Stimulated activated CD4-positive, alpha-beta T cell treated with anti-CD3 and anti-CD28 coated beads, TNF-alpha, amount 100 ng/mL, for 1 hour (primary cell): ENCODE measurements at places on chromosomes 4 and X.

DNA sequence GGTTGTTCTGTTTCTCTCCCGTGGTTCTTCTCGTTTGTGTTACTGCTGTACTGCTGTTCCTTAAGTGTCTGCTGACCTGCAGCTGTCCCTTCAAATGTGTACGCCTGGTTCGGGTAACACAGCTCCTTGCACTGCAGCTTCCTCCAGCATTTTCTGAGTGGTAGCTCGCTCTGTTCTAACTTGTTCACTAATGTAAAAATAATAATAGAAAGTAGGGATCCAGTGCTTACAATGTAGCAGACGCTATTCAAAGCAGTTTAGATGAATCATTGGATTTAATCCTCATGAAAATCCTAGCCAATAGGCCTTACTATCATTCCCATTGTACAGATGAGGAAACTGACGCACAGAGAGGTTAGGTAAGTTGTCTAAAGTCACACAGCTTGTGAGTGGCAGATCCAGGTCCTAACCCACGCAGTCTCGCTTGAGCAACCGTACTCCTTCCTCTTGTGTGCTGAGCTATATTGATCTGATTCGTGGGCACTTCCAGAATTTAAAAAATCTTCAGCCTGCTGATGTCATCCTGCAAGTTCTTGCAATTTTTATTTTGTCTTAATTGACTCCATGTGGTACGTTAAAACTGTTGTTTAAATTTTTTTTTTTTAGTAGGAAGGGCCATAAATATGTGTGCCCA is 448.2 kb upstream of the FAT1 start:
- no peak for DNase-seq

- no peak for DNase-seq
These were observed 14.4 kb downstream of the BCOR start for GRCh38 chrX:40083120-40083978.

DNA sequence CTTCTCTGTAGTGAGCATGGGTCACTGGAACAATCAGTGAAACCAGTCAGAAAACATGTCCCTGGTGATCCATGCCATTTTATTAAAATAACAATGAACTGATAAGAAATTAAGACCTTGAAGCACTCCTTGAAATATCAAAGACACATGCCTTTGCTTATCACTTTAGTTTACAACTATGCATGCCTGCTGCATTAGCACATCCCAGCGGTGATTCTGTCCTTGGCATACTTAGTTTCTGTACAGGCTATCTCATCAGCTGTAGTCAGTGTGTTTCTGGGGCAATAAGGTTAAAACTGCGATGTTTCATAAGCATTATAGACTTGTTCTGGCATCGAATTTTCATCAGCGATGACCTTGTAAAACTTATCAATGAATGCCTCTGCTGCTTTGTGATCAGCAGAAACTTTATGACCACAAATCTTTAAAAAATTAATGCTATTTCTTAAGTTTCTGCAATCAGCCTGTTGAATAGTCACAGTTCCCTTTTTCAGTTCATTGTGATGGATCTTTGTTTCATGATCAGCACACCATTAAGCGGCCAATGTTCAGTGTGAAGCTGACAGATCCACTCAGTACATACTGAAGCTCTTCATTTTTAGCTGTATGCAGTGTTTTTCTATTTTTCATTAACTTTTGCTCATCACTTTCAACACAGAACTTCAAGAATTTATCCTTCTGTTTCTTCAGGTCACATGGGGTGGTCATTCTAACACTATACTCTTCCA is 150.5 kb downstream of the RNF150 start:
- DNase-seq: no peak

GRCh38 chr4:109994415-109994827 is 81.7 kb downstream of the EGF start:
- DNase-seq: no peak

- no peak for DNase-seq
These were observed 159.1 kb downstream of the SHROOM3 start for GRCh38 chr4:76594173-76594572.

GRCh38 chrX:153703036-153703370 is 15.3 kb downstream of the SLC6A8 start:
- DNase-seq: no peak

DNA sequence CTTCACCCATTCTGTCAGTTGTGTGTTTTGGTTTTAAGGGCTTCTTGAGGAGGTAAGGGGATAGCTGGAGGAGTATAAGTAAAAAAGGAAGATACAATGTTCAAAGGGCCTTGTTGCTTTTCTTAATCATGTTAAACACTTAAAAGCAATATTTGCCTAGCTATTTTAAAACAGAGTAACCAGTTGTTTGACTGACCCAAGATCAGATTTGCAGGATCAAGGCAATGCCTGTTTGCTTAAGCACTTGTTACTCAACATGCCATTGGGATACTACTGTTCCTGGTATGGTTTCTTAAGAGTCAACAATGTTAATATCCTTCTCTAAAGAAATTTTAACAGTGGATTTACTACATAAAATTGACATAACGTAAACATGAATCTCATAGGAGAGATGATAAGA is 2.6 kb downstream of the DCLK2 start:
- no peak for DNase-seq
